ENCODE measurements at places on chromosomes 12 and 14.

DNA sequence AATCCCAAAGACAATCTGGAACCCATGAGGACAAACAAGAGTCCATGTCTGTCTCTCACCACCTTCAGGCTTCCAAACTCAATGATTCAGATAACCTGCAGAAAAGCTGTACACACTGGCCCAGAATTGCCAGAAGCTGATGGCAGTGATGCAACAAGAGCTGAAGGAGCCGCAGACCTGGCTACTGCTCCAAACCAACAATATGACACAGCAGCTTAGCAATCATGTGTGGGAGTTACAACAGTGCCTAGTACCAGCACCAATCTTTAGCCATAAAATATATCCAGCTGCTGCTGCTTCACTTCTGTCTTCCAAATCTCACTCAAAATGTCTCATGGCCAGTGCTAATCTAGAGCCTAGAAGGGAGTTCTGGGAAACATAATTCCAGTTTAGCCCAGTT lies 22.0 kb downstream of the RPS6KA5 start:
- no peak for DNase-seq

DNA sequence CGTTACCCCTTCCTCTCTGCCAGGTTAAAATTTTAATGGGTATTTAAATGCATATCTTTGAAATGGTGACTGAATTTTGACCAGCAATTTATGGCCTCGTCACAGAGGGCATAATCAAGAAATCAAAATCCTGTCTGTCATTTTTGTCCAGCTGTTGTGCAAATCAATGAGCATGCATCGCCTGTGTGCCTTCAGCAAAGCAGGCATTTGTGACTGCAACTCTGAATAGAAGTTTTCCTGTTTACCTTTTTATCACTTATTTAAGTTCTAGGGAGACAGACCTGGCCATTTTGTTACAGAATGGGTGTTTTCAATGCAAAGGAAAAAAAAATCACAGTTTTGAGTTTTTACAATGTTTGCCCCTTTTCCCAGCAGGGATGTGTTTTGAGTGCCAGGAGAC lies 107.4 kb downstream of the PPM1A start:
- no peak for DNase-seq

DNA sequence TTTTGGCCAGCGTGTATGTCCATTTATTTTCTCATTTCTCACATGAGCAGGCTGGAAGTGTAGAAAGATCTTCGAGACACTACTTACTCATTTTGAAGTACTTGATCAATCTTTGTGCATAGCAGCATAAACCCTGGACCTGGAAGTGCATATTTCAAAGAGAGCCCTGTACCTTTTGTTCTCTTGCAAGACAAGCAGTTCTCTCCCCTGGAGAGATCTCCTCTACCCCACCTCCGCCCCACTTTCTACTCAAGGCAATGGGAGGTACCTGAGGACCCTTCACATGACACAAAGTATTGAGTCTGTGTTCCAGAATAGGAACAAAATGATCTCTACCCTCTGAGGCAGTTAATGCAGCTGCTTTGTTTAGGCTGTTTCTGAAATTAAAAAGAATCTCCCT lies 27.4 kb upstream of the RASSF3 start:
- DNase-seq = no peak

DNA sequence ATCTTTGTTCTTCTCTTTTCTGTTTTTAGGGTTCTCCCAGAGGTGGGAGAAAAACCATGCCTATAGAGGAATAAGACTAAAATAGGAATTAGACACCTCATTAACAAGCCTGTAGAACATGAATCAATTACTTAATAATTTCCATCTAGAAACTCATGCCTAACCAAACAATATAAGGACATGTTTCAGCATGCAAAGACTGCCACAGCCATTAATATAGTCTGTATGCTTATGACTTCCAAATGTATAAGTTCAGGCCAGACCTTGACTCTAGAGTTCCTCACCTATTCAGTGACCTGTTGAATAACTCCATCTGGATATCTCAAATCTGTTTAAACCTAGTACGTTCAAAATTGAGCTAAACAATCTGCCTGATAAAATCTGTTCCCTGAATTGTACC lies 304.6 kb downstream of the BMP4 start:
- DNase-seq = no peak

- DNase-seq = no peak
Observed at GRCh38 chr12:108156717-108157116, 27.6 kb downstream of the WSCD2 start.

GRCh38 chr12:46439793-46440511 lies 67.4 kb upstream of the SLC38A2 start:
- no peak for DNase-seq

DNA sequence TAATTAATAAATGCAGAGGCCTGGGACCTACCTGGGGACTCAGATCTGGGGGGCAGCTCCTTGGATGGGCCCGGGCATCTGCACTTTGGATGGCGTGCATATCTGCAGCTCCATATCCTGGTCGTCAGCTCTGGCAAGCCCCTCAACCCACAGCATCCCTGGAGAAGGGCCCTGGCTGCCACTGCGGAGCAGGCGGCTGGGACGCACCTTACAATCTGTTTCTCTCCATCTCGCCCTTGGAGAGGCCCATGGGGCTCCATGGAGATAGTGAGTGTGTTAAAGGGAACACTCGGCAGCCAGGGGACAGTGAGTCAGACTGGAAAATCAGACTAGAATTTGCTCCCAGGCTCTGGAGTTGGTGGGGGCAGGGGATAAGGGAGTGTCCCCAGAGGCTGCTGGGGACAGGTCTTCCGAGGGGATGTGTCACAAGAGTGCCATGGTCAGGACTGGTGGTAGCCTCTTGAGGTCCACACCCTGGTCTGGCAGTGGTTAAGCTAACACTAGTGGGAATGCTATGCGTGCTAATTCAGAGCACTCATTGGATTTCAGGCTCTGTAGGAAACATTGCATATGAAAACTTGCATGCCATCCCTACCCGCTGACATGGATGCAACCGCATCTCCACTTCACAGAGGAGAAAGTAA lies 21.5 kb downstream of the RFLNA start:
- no peak for DNase-seq

GRCh38 chr12:131379738-131380137 lies 331.2 kb upstream of the SFSWAP start:
- DNase-seq = no peak

DNA sequence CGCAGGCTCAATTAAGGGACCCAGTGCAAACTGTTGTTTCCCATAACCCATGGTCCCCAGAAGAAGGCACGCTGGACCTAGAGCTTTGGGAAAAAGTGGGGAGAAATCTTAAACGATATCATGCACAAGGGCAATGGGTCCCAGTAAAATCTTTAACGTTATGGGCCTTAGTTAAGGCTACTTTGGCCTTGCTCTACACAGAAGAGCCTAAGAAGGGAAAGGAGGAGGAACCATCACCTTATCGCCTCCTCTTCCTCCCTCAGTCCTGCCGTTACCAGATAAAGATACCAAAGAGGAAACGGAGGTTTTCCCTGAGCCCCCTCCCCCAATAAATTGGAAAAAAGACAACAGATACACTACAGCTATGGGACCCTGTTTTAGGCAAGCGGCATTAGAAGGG lies 116.9 kb downstream of the PPHLN1 start:
- no peak for DNase-seq

- no peak for DNase-seq
Observed at GRCh38 chr12:112331886-112332285, 50.3 kb downstream of the HECTD4 start.

DNA sequence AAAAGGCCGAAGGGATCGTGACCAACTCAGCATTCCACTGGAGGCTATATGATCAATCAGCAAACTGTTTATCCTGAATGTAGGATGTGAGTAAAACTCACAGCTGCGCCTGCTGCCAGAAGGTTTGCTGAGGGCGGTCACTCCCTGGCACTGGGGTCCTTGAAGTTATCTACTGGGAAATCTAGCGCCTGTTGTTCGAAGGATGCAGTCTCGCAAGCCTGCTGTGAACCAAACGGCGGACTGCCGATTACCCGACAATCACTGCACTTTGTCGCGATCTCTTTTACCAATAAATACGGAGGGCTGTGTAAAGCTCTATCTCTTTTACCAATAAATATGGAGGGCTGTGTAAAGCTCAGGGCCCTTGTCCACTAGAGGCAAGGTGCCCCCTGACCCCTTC lies 12.9 kb downstream of the DDX51 start:
- no peak for DNase-seq
